ENCODE measurements at places on chromosomes 12 and 14. TPM values are rescaled to one million over a fixed set of nuclear protein-coding genes. Genes with fewer than 3 reads are reported as not detected.

- DNase-seq = no peak
Observed at GRCh38 chr12:107429006-107429705, 256.4 kb upstream of the PWP1 start.

- no peak for DNase-seq
Observed at GRCh38 chr14:76282581-76282980, 93.4 kb upstream of the ESRRB start.

KCNJ8 gene
- not detected for polyA plus RNA-seq

LRRC74A gene
- not detected for polyA plus RNA-seq

DNA sequence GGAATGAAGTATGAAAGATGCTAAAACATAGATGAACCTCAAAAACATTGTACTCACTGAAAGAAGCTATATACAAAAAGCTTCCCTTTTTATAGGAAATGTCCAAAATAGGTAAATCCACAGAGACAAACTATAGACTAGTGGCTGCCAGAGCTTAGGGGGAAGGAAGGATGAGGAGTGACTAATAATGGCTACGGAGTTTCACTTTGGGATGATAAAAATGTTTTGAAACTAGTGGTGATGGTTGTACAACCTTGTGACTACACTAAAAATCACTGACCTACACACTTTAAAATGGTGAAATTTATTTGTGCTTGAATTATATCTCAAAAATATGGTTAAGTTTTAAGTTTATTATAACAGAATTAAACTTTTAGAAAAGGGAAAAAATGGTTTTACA lies 37.1 kb upstream of the AMN1 start:
- DNase-seq = peak; percentile 70

HOXC5 gene
- polyA plus RNA-seq = not detected

DNA sequence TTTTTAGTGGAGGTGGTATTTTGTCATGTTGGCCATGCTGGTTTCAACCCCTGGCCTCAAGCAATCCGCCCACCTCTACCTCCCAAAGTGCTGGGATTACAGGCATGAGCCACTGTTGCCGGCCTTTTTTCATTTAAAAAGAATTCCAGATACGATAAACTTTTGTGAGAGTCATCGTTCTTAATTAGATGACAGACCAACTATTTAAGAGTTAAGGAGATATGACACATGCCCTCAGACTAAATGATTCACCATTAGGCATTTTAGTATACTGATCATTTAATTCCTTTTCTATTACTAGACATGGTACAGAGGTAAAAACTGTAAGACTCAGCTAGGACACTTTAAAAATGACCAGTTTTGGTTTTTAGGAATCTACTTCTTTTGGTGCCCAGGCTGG lies 2.4 kb downstream of the ANKRD13A start:
- DNase-seq = no peak

GRCh38 chr12:93419388-93420034 lies 22.2 kb downstream of the UBE2N start:
- peak; percentile 44 for DNase-seq

GRCh38 chr12:4649358-4649661 lies 396 bp downstream of the NDUFA9 start:
- no peak for DNase-seq

DNA sequence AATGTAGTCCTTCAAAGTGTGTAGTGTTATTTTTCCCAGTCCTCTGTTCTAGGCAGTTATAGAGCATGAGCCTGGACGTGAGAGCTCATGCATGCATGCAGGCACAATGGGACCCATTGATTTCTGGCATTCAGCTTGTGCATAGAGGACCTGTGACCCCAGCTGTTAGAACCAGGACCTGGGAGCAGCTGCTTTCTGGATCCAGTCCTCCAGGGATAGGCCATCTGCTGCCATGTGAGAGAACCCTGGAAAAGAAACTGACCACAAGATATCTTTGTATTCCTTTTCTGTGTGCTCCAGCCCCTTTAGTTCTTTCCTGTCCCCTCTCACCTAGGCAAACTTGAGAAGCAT lies 76.9 kb downstream of the SUSD6 start:
- DNase-seq = no peak

- DNase-seq = peak; percentile 100
Observed at GRCh38 chr14:74618078-74618952, 6.3 kb upstream of the LTBP2 start.

- peak; percentile 98 for DNase-seq
Observed at GRCh38 chr12:106227641-106228319, 20.0 kb downstream of the CKAP4 start.

DNA sequence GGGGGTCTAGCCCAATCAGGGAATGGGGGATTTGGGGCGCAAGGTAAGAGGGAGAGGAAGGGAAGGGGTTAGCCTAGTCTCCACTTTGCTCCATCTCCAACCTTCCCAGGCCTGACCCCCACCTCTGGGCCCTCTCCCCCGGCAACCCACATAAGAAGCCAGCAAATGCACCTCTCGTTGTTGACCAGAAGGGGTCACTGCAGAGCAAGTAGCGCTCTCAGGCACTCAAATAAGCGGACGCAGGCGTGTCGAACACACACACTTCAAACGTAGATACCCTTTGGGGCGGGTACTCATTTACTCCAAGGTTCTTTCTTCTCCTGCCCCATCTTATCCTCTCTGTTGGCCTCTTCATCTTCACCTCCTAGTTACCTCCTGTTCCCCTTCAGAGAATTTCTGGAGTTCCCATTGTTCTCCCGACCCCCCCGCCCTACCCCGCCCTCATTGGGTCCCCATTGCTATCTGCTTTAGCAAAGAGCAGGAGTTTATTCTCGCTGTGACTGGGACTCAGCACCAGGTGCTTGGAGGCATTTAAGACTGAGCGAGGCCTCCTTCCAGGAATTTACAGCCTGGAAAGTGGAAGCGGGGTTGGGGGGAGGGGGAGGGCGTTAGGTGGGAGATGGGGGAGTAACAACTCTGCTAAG lies 1.5 kb upstream of the SRRM4 start:
- peak; percentile 3 for DNase-seq

POTEM gene
- polyA plus RNA-seq = not detected

DNA sequence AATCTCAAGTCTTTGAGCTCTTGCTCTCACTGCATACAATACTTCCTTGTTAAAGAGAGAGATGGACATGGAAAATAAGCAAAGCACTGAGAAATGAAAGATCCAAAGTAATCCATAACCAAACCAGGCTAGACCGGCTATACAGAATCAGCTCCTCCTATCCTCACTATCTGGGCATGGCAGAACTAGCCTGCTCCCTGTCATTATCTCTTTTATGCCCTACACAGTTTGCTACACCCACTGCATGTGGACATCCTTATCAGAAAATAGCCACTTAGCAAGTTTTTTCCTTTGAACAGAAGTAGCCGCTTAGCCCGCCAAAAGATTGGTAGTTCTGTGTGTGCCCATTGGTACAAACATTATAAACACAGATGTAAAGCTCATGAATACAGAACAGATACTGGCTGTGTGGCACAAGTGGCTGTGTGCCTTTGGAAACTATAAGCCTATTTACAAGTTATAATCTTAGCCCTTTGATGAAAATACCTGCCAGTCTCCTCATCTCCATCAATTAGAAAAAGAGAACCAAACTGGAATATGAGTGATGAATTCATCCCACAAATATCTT lies 34.7 kb downstream of the SPTB start:
- no peak for DNase-seq
